NCI-H69 (cell line): ENCODE measurements at places on chromosomes 6 and 20.
A peak's percentile ranks its signal among the peaks of the same experiment; 100 is the strongest.

GRCh38 chr6:17928514-17929430 is 58.7 kb downstream of the KIF13A start:
- DNase-seq: no peak

DNA sequence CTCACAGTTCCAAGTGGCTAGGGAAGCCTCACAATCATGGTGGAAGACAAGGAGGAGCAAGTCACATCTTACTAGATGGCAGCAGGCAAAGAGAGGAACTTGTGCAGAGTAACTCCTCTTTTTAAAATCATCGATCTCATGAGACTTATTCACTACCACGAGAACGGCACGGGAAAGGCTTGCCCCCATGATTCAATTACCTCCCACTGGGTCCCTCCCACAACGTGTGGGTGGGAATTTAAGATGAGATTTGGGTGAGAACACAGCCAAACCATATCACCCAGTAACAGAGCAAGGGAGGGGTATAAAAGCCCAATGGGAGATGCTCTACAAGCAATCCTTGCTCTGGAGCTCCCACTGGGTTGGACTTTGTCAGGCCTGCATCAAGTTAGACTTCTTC is 80.4 kb downstream of the JPH2 start:
- no peak for DNase-seq

- no peak for DNase-seq
Measured at GRCh38 chr20:11182720-11183119, 508.9 kb upstream of the JAG1 start.

DNA sequence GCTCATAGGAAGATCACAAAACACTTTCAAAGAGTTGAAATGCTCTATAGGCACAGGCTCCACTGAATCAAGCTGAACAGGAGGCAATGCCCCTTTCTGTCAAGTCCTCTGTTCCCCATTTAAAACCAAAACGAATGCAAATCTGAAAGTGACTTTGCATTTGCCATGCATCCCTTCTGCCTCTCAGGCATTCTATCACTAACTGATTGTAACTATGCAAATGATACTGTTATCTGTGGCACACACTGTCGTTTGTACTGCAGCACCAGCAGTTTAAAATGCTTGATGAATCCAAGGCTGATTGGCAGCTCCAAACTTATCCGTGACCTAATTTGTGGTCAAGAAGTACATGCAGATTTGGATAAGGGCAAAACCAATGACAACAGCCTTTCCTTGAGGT is 1067.5 kb upstream of the MAP3K7 start:
- no peak for DNase-seq

DNA sequence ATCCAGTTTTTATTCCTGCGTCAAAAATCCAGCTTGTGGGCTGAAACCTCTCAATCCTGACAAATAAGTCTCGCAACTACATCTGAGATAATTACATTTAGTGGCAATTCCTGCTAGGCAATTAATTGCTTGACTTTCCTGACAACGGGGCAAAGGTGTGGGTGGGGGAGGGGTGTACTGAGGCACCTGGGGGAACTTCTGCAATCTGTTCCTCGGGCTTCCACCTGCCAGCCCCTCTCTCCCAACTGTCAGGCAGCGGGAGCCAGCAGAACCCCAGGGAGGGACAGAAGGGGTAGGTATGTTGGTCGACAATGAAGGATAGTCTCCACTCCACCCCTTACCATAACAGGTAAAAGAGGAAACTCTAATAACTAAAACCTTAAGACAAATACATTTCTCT is 6.8 kb downstream of the C6orf52 start:
- peak; percentile 84 for DNase-seq

DNA sequence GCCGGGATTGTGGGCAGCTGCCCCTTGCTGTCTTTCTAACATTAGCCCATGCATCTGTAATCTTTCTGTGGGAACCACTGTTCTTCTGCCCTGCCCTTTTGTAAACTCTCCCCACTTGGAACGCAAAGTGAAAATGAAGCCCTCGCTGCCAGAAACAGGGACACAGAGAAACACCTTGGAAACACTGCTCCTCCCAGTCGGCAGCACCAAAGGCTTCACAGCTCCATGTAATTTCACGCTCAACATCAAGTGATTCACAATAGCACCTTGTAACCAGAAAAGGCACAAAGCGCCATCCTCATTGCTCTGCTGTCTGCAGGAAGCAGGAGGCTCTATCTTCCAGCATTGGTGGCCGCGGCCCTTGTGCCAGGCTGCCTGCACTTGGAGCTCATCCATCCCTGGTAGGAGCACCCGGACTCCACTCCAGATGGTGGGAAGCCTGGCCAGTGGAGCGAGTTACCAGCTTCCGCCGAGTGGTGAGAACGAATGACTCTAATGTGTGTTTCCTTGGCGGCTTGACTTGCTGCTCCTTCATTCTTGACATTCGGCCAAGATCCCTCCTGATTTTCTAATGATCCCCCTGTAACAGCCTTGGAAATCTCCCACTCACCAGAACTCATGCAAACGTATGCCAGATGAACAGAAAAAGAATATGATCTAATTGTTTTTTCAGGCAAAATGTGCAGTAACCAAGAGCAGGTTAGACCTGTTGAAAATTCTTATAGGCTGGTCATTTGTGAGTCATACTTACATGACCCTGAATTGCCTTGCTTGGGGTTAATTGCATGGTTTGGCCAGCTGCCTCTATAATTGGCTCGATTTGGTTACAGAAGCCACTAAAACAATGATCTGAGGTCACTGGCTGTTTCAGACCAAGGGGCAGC is 169.1 kb upstream of the CDYL start:
- peak; percentile 81 for DNase-seq

DNA sequence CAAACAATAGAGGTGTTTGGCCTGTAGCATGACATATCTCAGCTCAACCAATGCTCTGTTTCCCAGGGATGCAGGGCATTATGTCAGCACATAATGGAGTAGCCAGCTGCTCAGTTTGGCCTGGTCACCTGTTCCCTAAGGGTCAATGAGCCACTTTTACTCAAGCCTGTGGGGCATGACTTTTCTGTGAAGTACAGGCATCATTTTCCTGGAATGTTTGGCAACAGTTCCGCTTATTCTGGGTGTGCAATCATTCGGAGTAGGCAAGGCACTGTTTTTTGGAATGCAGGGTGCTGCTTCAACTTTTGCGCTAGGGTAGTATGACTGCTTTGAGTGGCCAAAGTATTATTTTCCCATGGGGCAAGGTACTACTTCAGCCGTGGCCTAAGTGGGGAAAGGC is 665.4 kb downstream of the EPHA7 start:
- DNase-seq: no peak

DNA sequence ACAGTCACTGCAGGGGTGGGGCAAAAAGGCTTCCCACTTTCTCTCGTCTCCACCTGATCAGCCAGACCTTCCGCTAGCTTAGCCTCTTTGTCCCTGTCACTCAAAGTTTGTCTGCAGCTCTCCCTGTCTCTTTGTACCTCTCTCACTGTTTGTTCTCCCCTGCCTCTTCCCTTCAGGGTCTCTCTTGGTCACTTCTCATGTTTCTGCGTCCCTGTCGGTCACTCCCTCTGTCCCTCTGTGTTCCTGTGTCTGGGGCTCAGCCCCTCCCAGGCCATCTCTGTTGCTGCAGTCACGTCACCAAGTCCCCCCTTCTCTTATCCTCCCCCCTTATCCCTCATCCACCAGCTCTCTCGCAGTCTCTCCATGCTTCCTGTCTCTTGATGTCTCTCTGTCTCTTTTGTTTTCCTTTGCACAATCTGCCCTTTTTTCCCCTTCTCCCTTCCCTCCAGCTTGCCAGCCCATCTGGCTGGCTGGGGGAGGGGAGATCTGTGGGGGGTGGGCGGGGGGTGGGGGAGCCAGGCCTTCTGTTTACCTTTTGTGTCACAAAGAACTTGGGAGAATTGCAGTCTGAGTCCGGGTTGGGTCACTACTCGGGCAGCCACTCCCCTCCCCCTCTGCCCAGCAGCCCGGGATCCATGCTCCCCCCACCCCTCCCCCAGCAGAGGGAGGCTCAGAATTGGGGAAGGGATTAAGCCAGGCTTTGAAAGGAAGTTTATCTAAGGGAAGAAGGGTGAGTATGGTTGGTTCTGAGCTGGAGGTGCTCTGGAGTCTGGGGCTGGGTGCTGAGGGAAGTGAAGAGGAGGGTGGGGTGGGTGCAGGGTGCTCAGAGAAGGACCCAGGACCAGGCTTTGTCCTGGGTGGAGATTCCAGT is 32.3 kb downstream of the FOXP4 start:
- DNase-seq: peak; percentile 98

- no peak for DNase-seq
Measured at GRCh38 chr6:132675002-132675401, 16.0 kb upstream of the TAAR1 start.

GRCh38 chr6:164108092-164108491 is 693.6 kb downstream of the QKI start:
- DNase-seq: no peak

- DNase-seq: peak; percentile 34
Measured at GRCh38 chr6:8069631-8070284, 5.6 kb upstream of the BLOC1S5 start.

GRCh38 chr6:48016020-48016755 is 94.8 kb downstream of the PTCHD4 start:
- DNase-seq: no peak

DNA sequence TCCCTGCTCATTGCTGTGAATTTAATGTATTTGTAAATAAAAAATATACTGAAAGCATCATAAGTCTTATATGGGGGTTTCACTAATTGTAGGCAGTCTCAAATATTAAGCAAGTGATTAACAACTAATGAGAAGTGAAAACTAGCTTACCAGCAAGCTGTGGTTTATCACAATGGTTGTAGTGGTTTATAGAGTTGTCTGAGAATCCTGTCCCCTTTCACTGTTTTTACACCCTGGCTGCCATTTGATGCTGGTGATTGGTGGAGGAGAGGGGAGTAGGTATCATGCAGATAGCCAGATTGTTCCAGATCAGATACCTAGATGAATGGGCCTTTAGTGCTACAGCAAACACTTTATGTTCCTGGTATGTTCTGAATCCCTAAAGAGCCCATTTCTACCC is 6.0 kb downstream of the MKKS start:
- DNase-seq: no peak

DNA sequence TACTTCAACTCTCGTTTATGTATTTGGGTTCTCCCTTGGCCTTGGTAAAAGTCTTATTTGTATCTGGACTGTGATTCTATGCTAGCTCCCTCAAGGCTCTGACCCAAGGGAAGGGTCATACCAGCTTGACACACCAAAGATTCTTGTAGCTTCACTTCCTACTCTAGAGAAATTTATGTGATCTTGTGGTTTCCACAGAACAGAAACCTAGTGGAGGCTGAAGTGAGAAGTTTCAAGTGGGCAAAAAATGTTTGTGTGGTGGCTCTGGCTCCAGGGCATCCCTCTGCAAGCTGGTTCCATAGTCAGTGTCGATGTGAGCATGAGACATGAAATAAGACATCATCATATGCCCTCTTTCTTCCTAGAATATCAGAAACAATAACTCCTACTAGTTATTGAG is 48.1 kb upstream of the TNFRSF21 start:
- DNase-seq: no peak

DNA sequence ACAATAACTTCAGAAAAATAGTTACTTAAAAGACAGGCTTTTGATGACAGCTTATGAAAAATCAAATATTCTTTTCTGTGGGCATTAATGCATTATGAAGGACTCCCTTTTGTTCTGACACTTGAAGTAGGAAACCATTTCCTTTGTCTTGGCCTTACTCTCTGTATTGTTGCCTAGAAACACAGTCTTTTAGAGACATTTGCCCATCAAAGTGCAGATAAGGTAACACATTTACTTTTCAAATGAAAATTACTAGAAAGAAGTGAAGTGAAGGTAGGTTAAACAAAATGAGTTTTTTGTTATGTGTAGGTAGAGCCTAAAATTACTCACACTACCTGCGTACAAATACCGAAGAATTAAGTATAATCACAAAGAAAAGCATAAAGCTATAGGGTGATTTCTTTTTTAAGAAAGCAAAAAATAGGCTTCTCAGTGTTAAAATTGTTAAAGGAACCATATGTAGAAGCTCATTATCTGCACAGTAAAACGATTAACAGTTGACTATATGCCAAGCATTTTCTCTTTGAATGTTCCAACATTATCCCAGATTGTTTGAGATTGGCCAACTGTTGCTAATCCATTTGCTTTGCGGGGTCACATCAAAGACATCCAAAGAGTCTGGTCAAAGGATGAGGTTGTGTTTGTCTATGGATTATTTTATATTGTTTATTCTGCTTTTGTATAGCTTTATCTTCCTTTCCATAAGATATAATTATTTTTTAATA is 542.0 kb upstream of the RNF217 start:
- DNase-seq: peak; percentile 86

DNA sequence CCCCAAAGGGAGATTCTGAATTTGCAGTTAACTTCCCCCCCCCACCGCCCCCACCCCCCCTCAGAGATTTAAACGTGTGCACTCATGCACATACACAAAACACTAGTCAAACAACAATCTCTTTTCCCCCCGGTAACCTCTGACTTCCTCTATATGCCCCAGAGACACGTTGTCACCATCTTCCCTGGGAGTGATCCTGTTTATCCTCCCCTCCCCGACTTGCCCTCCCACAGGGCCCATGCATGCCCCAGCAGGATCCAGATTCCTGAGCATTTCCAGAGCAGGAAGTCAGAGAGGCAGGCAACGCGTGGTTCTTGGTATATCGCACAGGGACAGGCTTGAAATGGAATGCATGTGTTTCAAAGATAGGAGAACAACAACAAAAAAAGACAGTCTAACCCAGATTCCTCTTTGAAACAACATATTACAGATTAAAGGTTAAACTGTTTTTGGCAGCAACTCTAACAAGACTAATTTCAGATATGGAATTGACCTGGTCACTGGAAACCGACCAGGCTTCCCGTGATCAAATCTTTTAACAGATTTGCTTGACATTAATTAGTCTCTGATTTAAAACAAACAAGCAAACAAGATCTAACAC is 1.3 kb downstream of the BLCAP start:
- peak; percentile 71 for DNase-seq

- no peak for DNase-seq
Measured at GRCh38 chr6:16929809-16930208, 168.5 kb upstream of the ATXN1 start.

- DNase-seq: no peak
Measured at GRCh38 chr6:16600026-16600425, 161.2 kb downstream of the ATXN1 start.

GRCh38 chr20:288956-289692 is 1.4 kb downstream of the C20orf96 start:
- DNase-seq: peak; percentile 26

DNA sequence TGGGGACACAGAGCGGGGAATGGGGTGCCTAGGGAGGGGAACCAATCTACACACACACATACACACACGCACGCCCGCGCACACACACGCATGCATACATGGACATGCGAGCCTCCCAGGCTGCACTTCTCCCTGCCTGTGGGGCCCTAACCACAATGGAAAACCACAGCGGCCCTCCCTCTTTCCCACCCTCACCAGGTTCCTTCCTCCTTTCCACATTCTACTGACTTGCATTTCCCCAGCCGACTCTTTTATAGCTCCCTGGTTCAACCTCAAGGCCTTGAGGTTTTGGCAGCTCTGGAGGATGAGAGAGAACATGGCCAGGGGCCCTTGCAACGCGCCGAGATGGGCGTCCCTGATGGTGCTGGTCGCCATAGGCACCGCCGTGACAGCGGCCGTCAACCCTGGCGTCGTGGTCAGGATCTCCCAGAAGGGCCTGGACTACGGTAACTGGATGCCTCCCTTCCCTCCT is at the start of gene BPI:
TSS of gene BPI (plus strand) at position 249 of the 472 bp plus-strand sequence. CDS start at position 317, 68 bp downstream.
- no peak for DNase-seq

GRCh38 chr6:134585517-134585873 is 267.6 kb upstream of the SGK1 start:
- peak; percentile 50 for DNase-seq

GRCh38 chr6:37538107-37538506 is 38.4 kb upstream of the CCDC167 start:
- peak; percentile 52 for DNase-seq
